ENCODE measurements at places on chromosomes 1 and 21.

DNA sequence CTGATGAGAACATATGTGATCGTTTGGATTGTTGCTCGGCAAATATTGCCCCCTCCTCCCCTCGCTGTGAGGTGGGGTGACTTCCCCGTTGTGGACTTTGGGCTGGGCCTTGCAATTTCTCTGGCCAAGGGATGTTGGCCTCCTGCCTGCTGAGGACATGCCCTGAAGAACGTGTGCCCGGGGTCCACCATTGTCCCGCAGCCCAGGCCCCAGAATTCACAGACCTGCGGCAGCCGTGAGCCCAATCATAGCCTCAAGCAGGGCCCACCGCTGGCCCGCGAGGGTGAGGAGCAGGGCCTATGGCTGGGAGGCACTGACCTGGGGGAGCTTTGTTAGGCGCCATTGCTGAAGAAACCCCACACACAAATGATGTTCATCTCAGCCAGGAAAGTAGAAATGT lies 58.3 kb upstream of the ACTRT2 start:
- DNase-seq, result no peak

- DNase-seq, result no peak
Observed at GRCh38 chr1:221165839-221166500, 286.7 kb downstream of the HLX start.

GRCh38 chr21:43938751-43939442 lies 73.2 kb upstream of the TRAPPC10 start:
- DNase-seq, result peak; percentile 89

DNA sequence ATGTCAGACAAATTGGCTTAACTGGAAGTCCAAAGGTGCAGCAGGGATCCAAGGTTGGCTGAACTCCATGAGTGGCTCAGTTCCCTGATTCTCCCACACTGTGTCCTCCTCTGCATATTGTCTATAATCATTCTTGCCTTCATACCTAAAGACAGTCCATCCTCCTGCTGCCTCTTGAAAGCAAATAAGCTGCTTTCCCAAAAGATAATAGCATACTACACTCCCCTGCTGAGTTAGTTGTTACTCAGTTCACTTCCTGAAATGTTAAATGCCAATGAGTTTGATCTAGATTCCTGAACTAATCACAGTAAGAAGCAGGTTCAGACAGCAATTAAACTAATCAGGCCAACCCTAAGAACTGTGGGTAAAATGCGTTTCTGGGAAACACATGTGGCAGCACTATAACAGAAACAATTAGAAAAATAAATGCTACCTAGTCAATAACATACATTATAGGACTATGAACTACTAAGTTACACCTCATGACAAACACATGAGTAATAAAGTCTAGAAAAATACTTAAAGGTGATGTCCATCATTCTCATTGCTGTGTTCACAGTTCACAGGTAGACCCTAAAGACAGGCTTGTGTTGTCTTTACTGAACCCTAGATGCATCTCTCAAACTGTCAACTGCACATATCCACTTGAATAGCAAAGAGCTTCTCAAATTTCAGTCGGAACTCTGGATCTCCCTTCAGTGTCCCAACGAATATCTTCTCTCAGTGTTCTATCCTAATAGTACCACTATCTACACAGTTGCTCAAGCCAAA lies 50.8 kb upstream of the BOLA1 start:
- no peak for DNase-seq

- DNase-seq, result no peak
Observed at GRCh38 chr1:22472596-22472995, 20.9 kb downstream of the ZBTB40 start.

DNA sequence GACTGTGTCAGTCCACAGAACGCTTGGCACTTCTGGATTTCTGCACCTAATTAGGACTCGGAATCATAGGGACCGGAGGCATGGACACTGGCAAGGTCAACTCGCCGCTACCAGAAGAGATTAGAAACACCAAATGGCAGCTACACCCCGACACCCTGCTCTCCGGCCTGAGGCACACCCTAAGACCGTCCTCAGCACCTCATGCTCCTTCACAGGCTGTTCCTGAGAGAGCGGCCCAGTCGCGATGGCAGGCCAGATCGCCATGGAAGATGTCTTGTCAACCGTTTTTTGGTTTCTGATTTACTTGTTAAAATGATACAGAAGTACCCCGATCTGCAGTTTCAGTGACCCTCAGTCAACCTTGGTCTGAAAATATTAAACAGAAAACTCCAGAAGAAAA lies 46.8 kb downstream of the NPHP4 start:
- no peak for DNase-seq

- DNase-seq, result no peak
Observed at GRCh38 chr1:3706651-3707297, 45.5 kb upstream of the CCDC27 start.

DNA sequence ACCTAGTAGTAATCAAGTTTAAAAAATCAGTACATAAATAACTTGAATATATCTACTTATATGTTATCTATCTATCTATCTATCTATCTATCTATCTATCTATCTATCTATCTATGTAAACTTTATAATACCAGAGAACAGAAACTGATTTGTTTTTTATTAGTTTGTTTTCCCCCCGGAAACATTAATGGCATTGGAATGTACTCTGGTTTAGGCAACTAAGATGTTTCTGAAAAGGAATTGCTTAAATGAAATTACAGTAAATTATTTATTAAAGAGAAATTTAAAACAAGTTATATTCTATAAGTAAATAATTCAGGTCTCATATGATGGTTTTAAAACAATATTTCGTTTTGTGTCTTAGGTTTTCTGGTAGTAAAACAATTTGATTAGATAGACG lies 681.0 kb upstream of the ADAMTS5 start:
- DNase-seq, result no peak

DNA sequence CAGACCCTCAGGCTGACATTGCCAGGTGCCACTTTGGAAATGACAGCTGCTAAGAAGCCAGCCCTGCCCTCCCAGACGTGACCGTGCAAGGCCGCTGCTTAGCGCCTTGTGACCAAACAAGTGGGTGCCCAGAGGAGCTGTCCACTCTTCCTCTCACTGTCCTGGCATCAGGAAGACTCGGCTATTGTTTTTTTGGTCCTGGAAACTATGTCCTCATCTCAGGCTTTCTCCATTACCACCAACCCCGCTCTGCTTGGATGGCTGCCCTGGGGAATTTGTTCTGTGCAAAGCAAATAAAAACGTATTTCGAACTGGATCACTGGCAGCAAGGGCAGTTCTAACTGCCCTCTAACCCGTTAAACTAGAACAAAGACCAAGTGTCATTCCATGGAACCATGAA lies 13.7 kb upstream of the TENT5C start:
- DNase-seq, result no peak

GRCh38 chr1:182791281-182792179 lies 2.0 kb downstream of the NPL start:
- DNase-seq, result no peak

- DNase-seq, result no peak
Observed at GRCh38 chr1:214331180-214331579, 50.2 kb downstream of the SMYD2 start.

- no peak for DNase-seq
Observed at GRCh38 chr1:39445573-39445972, 45.9 kb upstream of the BMP8A start.

- DNase-seq, result no peak
Observed at GRCh38 chr1:168320800-168321450, 40.2 kb downstream of the TBX19 start.

DNA sequence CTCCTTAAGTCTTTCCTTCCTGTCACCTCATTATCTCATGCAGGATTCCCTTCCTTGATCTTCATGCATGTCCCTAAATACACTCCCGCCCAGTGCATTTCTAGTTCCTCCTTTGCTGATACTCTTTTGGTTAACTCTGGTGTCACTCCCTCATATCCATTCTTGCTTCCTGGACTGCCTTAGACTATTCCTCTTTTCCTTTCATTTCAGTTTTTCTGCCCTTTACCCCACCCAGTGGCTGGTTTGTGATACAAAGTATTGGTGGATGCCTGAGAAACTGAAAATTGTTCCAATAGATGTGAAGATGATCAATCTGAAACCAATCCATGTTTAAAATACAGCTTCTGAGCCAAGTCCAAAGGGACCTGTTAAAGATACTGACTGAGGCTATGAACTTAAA lies 553.8 kb upstream of the CAMK1G start:
- no peak for DNase-seq

- DNase-seq, result no peak
Observed at GRCh38 chr1:112988367-112988766, 32.4 kb upstream of the SLC16A1 start.

- DNase-seq, result no peak
Observed at GRCh38 chr1:245576323-245576722, 421.5 kb downstream of the KIF26B start.

- no peak for DNase-seq
Observed at GRCh38 chr1:9900142-9901043, 9.7 kb downstream of the CTNNBIP1 start.

DNA sequence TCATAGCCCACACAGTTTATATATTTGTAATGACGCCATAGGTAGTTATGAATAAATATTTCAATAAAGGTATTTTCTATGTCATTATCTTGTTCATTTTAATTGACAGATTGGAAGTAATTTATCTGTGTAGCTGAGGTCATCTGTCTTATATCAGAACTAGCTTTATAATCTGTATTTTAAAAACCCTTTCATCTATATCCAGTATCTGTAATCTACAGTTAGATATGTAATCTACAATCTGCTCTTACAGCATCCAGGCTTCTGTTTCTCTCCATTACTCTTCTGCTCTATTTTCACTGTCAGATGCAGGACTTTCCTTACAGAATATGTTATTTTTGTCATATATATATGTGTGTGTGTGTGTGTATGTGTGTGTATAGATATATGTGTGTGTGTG lies 137.6 kb downstream of the LBR start:
- DNase-seq, result no peak

DNA sequence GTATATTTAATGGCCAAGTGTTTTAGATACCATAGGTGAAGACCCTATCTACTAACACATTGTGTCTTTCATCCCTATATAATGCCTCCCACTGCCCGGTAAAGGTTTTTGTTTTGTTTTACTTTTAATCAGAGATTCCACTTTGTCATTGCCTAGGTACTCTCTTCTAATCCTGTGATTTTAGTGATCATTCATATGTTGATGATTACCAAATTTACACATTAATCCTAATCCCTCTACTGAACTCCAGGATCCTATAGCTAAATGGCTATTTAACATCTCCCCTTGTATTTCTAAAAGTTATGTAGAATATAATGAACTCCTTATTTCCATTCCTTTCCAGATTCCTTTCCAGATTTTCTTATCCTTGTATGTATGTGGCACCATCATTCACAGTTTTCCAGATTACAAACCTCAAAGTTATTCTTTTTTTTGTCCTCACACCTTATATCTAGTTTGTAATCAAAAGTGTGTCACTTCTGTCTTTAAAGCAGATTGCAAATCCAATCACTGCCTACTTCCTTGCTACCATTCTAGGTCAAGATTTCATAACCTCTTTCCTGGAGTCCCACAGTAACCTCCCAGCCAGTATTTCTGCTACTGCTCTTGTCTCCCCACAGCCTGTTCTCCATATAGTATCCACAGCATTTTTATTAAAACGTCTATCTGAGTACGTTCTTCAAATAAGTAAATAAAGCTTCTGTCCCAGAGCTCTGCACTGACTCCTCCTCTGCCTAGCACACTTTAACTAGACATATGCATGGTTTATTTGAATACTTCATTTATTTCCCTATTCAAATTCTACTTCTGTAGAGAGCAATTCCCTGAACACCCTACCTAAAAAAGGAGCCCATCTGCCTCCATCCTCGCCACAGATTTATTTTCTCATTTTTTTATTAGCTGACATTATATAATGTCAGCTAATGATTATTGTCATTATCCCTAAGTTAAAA lies 157.8 kb downstream of the KCNT2 start:
- DNase-seq, result no peak

DNA sequence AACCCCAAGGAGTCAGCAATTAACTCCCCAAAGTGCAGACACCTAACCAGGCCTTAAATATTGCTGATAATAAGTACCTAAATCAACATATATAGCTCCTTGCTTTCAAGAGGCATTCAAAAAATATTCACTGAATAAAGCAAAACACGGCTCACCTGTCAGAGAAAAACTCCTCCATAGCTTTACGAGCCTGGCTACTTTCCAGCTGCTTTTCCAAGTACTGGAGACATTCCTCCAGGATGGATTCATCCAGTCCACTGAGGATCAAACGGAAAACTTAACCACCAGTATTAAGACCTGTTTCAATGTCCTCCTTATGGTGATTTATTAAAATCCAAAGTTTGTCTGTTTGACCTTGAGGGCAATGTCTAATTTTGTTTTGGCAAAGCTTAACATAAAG lies 44.6 kb downstream of the UBR4 start:
- no peak for DNase-seq

- no peak for DNase-seq
Observed at GRCh38 chr1:203177036-203177405, 1.4 kb upstream of the MYBPH start.

- DNase-seq, result no peak
Observed at GRCh38 chr1:76129731-76130130, 55.2 kb downstream of the ST6GALNAC3 start.

GRCh38 chr1:48236716-48237470 lies 14.4 kb downstream of the SLC5A9 start:
- DNase-seq, result no peak

GRCh38 chr1:171754971-171755370 lies 13.1 kb upstream of the VAMP4 start:
- DNase-seq, result no peak
